ENCODE measurements at places on chromosomes 3 and 15.

- DNase-seq, result no peak
Observed at GRCh38 chr3:69370901-69371301, 15.0 kb downstream of the FRMD4B start.

GRCh38 chr15:33587773-33588172 lies 277.0 kb downstream of the RYR3 start:
- DNase-seq, result no peak

- no peak for DNase-seq
Observed at GRCh38 chr3:9891072-9891622, 737 bp downstream of the JAGN1 start.

DNA sequence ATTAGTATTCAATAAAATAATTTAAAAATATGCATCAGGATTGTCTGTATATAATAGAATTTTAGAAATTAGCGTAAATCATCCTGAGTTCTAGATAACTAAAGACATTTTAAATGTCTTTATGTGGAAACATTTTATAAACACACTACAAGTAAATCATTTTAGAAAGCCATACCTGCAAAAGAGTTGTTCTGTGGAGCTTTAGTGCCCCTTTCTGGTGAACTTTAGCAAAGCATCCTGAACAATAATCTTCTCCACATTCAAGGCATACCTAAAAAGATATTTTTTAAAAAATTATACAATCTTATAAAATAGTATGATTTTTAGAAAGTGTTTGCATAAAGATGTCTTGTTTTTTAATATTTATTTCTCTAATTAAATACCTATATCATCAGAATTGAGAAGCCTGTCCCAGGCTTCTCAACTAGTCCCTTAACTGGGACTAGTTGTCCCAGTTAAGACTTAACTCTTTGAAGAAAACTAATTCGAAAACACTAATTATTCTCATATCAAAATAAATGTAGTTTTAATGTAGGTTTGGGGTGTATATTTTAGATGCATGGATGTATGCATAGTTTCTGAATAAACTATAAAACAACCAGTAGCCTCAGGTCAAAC lies 29.7 kb downstream of the ZBBX start:
- DNase-seq, result no peak

DNA sequence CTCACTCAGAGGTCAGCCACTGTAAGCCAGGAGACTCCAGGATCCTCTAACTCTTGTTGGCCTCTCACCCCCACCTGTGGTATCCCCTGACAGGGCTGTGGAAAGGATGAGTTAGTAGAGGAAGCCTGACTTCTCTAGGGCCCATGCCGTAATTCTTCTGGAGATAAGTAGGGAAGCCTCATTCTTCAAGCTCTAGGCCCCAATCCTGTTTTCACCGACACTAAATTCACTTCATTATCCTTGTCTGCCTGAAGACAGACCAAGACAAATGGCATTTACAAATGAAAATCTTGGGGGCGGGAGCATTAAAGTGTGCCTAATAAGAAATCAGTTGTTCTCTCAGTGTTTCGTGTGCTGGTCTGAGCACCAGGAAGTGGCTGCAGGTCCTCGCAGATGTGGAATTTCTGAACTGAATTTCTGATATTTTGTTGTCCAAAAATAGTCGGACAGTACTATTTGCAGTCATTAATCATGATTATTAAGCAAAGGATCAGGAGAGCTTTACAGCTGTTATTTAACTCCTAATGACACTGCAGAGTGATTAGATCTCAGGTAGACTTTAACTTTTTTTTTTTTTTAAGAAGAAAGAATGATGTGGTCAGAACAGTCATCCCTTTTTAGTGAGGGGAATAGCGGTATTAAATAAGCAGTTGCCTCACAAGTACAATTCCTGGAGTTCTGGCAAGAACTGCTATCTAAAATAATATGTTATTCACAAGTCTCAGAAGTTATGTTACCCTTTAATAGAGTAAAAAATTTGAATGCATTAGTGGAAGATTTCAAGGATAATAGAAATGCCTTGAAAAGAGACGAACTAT lies 58.4 kb downstream of the RBMS3 start:
- DNase-seq, result no peak

GRCh38 chr3:164332831-164333802 lies 745.2 kb downstream of the SI start:
- no peak for DNase-seq

DNA sequence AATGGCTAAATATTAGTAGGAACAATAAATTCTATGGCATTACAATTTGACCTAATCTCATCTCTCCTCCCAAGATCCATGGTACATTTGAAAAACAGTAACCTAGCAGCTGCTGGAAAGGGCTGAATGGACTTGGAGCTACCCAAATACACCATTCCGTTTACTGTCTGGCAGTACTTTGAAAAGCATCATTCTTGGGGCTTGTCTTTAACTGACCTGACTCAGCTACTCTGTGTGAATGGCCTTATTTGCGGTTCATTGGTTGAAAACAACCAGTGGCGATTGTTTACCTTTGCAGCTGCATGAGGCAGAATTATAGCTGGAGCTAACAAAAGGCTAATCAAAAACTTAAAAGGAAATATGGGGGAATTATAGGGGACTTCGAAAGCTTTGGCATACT lies 311.2 kb upstream of the MCTP2 start:
- no peak for DNase-seq

All from stimulated activated CD4-positive, alpha-beta T cell treated with anti-CD3 and anti-CD28 coated beads, Interleukin-1b, Interleukin-23, amount 100 ng/mL, for 48 hours (primary cell).